ENCODE measurements at places on chromosomes 3 and 15.

DNA sequence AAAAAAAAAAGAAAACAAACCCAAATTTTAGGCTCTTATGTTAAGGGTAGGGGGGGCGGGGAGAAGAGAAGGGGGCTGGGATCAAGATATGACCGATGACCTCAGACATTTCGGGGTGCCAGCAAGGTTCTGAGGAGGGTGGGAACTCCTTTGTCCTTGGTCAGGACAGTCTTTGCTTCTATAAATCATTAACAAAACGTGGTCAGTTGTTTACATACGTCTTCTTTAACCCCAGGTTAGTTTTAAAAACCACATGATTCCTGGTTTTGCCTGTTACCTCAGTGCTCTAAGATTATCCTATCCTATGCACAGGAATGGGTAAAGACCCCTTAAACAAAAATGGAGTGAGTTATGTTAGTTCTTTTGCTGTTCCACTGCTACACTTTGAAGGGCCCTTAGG lies 285.5 kb downstream of the GABRG3 start:
- no peak for DNase-seq

- DNase-seq: no peak
Measured at GRCh38 chr3:190575437-190576185, 61.7 kb downstream of the IL1RAP start.

GRCh38 chr15:86892774-86893449 lies 813.2 kb downstream of the AGBL1 start:
- DNase-seq: no peak

- peak; percentile 73 for DNase-seq
Measured at GRCh38 chr3:46490338-46491084, 7.3 kb upstream of the RTP3 start.

- no peak for DNase-seq
Measured at GRCh38 chr15:101152914-101153313, 98.9 kb downstream of the CHSY1 start.

- no peak for DNase-seq
Measured at GRCh38 chr3:69650066-69650419, 89.2 kb upstream of the MITF start.

DNA sequence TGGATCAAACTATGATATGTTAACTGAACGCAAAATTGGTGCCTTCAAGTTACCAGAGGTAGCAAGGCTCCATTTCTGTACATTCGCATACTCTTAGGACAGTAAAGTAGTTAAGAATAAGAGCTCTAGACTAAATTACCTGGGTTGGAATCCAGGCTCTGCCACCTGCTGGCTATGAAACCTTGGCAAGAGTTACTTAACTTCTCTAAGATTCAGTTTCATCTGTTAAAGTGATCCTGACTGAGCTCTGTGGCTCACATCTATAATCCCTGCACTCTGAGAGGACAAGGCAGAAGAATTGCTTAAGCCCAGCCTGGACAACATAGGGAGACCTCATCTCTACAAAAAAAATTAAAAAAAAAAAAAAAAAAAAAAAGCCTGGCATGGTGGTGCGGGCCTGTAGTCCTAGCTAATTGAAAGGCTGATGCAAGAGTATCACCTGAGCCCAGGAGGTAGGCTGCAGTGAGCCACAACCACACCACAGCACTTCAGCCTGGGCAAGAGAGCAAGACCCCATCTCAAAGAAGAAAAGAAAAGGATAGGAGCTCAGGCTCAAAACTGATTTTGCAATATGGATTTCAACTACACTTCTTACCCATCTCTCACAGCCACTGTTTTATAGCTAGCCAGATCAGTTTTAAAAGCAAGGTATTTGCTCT lies 21.3 kb downstream of the GSK3B start:
- no peak for DNase-seq

DNA sequence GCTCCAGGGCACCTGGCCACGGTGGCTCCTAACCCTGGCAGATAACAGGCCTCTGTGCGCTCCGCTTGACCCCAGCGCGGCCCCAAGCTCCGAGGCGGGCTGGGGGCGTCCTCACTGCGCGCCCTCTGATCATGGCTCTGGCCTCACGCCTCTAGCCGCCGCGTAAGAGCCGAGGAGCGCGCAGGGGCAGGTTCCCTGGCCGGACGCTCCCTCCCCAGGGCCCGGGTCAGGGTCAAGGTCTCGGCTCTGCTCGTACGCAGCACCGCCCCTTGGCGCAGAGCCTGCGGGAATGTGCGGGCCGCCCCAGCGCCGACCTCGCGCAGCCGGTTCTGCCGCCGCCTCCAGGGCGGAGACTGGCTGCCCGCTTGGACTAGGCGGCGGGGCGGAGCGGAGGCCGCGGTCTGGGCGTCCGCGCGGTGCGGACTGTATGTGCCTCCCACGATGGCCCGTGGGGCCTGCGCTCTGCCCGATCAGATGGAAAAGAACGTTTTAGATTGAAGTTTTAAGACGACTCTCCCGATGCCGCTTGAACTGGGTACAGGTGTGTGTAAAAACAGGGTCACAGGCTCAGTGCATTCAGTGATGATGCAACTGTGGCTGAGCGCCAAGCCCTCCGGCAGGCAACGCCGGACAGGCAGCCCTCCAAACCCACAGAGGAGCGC lies 40.8 kb downstream of the CHST14 start:
- DNase-seq: peak; percentile 19

- no peak for DNase-seq
Measured at GRCh38 chr3:10238345-10239183, 9.7 kb upstream of the TATDN2 start.

- DNase-seq: no peak
Measured at GRCh38 chr3:167710552-167710951, 24.1 kb downstream of the PDCD10 start.

- peak; percentile 86 for DNase-seq
Measured at GRCh38 chr15:96340598-96341512, 10.4 kb downstream of the NR2F2 start.

DNA sequence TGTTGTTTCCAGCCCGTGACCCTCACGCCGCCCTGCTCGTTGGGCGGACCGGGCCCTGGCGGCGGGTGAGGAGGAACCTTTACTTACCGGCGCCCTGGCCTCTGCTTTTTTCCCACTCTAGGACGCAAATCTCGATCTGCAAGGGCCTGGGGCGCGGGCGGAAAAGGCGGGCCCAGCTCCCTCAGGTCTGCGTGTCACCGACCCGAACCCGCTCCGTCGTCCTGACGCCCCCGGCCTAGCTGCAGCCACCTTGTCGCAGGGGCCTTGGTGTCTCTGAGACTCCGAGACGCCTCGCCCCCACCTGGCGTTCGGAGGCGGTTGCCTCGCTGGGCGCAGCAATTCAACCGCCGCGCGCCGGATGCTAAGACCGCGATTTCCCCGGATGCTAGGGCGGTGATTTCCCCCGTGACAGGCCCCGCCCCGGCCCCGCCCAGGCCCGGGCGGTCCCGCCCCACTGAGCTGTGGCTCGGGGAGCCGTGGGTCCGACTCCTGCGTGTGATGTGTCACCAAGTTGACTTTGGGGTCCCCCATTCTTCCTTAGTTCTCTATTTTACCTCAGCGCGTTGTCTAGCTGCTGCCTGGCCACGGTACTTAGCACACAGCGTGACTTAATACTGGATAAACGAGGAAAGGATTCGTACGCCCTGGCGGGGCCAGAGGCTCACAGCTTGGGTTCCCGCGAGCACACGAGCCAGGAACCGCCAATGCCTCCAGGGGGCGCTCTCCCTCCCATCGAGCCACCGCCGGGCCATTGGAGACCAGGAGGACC lies at the start of gene RPL39L:
TSS of gene RPL39L (minus strand) at position 371 of the 769 bp plus-strand sequence. CDS start 18,196 bp downstream, outside the sequence.
- DNase-seq: peak; percentile 95

DNA sequence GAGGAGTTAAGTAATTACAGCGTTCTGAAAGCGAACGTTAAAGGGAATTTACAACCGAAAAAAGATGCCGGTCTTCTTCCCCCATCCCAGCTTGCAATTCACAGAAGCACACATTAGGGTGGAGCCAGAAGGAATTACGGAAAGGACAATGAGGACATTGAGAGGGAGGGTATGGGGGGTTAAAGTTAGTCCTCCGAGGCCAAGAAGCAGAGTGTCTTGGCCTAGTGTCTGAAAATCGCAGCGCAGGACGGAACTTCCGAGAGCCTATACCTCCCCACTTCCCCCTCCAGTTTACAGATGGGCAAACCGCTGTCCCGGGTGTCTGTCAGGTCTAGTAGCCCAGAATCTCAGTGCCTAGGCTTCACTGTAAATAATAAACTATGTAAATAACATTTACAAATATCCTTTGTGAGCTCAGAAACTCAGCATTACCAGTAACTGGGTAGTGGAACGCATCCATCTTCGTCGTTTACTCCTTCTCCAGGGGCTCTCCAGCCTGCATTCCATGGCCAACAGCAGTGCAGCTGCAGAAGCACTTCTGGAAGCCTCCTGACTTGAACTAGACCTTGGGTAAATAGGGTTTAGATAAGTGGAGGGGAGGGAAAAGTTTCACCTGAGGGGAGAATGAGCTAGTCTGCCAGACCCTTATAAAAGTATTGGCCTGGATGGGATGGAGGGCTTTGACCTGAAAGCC lies 922 bp downstream of the ADPRH start:
- DNase-seq: peak; percentile 21

DNA sequence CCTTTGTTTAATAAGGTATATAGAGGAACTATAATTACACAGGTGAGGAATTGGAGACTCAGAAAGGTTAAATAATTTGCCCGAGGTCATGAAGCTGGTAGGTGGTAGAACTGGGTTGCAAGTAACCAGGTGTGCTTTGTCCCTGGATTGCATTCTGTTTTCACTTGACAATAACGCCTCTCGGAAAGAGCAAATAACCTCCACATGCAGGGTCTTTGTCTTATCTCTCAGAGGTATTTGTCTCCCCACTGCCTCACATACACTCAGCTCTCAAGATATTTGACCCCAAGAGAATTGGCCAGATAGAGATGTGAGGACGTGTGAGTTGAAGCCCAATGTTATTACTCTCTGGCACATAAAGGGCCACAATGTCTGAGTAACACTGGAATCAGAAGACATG lies 320.9 kb upstream of the ONECUT1 start:
- no peak for DNase-seq

GRCh38 chr3:52233968-52234367 lies 5.0 kb downstream of the TWF2 start:
- no peak for DNase-seq

DNA sequence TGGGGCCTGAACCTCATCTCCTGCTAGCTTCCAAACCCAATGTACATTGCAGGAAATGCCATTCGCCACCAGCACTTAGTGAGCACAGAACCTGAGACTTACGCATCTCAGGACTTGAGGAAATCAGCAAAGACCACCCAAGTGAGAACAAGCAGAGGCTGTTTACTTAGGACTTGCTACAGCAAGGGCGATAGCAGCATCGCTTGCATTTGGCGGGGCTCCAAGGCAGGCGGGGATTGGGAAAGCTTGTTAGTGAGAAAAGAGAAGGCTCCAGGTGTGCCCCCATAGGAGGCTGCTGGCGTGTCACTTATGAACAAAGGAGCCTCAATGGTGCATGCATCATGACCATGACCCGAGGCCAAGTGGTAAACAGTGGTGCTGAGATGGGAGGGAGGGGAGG lies 19.7 kb downstream of the SLC6A20 start:
- DNase-seq: peak; percentile 80

GRCh38 chr3:107643038-107643883 lies 120.5 kb downstream of the BBX start:
- no peak for DNase-seq

DNA sequence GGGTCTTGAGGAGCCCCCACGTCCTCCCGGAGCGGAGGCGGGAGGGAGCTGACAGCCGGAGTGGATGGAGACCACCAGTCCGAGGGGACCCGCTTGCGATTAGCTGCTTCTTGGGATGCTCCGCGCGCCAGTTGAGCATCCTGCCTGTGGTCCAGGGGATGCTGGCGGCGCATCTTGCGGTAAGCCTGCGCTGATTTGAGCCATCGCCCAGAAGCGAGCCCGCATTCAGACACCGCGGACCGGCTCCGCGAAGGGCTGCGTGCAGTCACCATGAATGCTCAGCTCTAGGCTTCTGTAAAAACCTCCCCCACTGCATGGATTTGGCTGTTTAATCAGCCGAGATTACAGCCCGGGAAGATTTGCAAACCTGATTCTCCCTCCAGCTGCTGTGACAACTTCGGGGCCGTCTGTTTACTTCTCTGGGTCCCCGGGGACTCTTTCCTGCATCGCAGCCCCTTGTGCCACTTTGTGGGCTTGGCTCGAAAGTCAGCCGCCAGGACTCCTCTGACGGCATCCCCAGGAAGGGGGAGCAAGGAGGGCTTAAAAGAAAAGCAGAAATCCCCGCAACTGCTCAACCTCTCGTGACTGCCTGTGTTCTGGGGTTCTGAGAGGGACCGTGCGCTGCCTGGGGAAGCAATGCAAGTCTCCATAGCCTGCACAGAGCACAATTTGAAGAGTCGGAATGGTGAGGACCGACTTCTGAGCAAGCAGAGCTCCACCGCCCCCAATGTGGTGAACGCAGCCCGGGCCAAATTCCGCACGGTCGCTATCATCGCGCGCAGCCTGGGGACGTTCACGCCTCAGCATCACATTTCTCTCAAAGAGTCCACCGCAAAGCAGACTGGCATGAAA lies 171.1 kb downstream of the KCNAB1 start:
- DNase-seq: no peak

GRCh38 chr3:18575573-18575972 lies 150.4 kb upstream of the SATB1 start:
- no peak for DNase-seq

DNA sequence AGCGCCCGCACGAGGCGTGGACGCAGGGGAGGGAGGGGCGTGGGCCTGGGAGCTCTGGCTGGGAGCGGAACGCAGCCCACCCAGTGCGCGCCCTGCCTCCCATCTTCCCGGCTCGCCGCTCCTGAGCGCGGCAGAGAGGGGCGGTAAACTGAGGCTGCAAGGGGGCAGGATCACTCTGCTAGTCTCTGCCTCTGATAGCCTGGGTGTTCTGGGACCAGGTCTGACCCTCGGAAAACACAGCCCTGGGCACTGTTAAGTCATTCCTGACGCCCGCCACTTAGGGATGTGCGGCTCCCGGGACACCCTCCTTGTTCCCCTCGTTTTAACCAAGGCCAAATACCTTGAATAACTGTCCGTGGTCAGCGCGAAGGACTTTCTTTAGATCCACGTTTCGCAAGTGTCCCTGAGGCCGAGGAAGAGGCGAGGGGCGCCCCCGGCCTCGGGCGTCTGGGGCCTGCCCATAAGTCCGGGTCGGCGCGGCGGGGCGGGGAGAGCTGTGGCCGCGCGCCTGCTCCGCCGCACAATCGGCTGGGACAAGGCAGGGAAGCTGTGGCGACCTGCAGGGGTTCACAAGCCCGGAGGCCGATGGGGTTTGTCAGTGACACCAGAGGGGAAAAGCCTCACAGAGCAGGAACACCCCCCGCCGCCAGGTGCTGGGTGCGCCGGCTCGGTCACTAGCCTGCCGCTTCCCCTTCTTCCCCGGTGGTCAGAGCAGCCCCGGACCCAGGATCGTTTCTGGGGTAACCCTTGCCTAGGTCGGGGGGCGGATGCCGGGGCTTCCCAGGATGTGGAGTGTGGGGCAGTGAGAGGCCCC lies 1.5 kb downstream of the ITPKA start:
- DNase-seq: no peak

Data from lower leg skin (tissue), 4 donors.